ENCODE measurements at places on chromosomes 7 and 10.

GRCh38 chr10:100201549-100201948 is 15.7 kb upstream of the ERLIN1 start:
- no peak for DNase-seq

DNA sequence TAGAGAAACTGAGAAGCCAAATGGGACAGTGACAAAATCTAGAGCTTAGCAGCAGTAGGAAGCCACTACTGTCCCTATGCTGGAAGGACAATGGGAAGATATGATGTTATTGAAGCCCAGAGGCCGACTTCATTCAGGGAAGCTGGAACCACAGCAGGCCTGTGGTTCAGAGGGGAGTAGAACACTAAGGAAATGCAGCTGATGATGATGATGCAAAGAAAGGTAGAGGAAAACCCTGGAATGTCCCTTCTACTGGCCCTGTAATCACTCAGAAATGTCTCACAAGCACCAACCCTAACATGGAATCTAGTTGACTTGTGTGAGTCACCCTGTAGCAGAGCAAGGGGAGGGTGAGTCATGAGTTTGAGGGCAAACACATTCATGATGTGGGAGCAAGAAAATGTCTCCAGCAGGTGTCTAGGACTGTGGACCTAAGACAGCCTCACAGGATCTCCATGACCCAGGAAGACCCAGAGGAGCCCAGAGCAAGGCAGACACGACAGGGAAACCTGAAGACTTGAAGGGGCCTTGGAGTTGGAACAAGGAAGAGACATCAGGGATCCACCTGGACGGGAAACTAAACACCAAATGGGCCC is 37.0 kb upstream of the LRRC17 start:
- DNase-seq, result no peak

DNA sequence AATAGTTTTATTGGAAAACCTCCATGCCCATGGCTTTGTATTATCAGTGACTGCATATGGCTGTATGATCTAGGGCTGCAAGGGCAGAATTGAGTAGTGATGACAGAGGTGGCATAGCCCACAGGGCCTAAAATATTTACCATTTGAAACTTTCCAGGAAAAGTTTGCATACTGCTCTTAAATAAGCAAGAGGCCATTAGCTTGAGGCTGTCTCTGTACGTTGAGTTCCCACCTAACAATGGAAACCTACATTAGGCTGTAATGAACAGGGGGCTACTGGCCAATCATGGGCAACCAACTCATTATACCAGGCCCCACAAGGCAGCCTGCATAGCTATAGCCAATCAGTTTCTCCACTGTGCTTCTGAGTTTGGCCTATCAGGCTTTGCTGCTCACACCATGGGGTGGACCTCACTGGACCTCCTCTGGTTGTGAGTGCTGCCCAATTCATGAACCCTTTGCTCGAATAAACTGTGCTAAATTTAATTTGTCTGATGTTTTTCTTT is 673 bp upstream of the ST8SIA6 start:
- no peak for DNase-seq

DNA sequence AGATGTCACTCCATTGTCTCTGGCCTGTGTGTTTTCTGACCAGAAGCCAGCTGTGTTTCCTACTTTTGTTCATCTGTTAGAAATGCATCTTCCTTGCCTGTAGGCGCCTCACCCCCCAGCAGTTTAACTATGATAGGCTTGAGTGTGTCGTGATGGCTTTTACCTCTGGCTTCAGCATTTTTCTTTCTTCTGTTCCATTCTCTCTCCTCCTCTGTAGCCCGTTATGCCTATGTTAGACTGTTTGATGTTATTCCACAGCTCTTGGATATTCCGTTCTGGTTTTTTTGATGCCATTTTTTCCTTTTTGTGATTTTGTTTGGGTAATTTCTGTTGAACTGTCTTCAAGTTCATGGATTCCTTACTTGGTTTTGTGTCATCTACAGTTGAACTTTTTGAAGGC is 17.9 kb downstream of the MMP21 start:
- DNase-seq, result no peak

DNA sequence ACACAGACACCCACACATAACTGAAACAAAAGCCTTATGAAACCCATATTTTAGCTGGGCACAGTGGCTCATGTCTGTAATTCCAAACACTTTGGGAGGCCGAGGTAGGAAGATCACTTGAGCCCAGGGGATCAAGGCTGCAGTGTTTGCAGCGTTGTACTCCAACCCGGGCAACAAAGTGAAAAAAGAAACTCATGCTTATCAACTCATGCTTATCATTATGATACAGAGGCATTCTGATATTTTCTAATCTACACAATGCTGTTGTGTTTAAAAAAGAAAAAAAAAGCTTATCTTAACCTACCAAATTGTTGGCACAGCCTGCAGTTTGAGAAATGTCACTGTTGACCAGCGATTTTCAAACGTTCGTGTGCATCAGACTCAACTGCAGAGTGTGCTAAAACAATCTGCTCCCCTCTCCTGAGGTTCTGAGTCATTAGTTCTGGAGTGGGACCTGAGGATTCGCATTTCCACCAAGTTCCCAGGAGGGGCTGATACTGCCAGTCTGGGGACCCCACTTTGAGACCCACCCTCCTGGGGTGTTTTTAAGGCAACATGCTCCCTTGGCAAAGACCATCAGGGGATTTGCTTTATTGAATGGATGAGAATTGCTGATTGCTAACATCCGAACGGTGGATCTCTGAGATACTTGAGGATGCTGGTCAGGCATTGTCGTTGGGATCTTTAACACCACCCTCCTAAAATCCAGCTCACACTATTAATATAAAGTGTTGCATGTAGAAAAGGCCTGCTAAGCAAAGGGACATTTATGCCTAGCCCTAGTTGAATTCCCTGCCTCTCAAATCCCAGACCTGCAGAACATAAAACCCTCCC is 16.2 kb downstream of the CHST3 start:
- no peak for DNase-seq

DNA sequence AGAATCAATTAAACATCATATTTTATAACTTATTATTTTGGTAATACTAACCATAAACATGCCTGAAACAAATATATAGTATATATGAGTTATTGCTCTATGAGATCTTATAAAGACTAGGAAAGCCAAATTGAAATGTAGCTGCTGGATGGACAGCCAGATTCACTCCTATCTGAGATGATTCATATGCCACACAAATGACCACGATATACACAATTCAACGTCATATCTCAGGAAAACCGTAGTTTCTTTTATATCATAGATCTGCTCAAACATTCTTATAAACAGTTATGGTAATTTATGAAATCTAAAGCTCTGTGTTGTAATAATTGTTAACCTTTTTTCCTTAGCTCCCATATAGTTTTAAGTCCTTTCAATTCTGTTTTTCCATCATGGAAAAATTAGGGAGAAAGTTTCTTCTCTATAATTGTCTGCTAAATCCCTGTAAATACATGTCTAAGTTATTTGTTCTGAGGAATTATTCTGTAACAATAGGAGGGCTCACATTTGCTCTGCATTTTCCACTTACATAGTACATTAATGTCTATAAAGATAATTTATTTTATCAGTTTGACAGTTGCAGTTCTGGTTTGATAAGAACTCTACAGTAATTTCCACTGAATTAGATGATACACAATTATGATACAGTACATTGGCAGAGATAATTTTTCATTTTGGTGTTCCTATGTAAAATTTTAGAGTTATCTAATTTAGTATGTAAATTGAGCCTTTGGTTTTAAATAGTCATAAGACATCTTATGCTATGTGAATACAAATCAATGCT is 42.7 kb downstream of the GNAT3 start:
- no peak for DNase-seq

DNA sequence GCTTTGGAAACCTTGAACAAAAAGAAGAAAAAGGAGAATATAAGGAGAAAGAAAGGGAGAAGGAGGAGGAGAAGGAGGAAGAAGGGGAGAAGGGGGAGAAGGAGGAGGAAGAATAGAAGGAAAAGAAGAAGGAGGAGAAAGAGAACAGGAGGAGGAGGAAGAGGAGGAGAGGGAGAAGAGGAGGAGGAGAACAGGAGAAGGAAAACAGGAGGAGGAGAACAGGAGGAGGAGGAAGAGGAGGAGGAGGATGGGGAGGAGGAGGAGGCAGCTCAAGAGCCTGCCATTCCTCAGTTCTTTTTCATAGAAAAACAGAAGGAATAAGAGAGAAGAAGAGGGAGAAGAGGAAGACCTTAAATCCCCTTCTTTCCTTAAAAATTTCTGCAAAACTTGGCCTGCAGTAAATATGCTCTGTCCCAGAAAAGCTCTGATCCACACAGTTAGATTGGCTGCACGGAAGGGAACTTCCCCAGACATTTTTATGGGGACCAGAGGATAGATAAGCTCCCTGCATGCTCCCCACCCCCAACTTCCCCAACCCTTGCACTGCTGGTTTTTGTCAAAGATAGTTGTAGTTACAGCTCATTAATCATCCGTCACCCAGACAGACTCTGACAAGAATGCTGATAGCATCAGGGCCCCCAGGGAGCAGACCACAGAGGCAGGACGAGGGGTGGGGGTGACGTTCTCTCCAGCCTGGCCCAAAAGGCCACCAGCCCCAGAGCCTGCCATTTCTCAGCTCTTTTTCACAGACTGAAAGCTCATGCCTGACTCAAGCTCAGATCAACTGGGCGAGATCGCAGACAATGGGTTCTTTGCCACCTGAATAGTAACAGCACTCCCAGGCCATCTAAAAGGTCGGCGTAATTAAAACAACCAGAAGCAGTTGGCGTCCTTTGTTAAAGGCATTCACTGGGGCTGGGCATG is 34.5 kb upstream of the LYZL1 start:
- DNase-seq, result peak; percentile 59

DNA sequence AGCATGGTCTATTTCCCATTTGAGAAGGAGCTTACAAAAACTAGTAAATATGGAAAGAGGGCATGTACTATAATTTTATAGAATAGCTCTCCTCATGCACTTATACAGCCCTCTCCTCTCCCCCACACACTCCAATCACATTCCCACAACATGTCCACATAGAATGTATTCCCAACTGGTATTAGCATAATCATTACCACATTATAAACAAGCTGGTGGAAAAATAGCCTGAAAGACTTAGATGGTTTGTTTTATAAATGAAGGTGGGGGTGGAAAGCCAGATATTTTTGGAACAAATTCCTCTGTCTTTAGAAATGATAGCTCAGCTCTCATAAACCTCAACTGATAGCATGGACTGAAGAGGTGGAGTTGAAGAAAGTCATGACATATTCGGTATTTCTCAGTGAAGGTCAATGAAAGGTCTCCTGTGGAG is 410.1 kb downstream of the SUGCT start:
- no peak for DNase-seq

- DNase-seq, result no peak
These were observed 78.1 kb downstream of the PRKCQ start for GRCh38 chr10:6501931-6502330.

- DNase-seq, result no peak
These were observed 494 bp upstream of the HERC4 start for GRCh38 chr10:68075550-68076004.

DNA sequence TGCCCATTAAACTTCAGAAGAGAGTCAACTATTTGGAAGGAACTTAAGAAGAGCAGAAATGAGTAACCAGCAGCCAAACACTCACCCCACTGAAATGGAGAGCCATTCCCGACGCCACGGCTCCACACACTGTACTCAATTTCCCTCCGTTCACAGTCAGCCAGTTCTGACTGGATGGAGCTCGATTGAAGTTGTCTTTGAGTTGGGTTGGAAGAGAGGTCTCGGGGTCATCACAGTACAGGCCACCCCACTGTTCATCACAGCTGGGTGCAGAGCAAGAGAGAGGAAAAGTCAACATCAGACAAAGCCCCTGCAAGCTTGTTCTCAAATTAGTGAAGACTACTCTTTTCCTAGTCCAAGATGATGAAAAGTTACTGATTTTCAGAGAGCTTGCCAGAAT is 75.9 kb upstream of the SLC26A5 start:
- DNase-seq, result peak; percentile 49

- DNase-seq, result no peak
These were observed 28.4 kb upstream of the CBLL1 start for GRCh38 chr7:107715531-107715930.

GRCh38 chr10:58771863-58772262 is 259.2 kb downstream of the BICC1 start:
- DNase-seq, result no peak

- DNase-seq, result no peak
These were observed 128.2 kb upstream of the IMMP2L start for GRCh38 chr7:111690364-111691111.

GRCh38 chr7:24422441-24423010 is 138.5 kb downstream of the NPY start:
- no peak for DNase-seq

- DNase-seq, result no peak
These were observed 127.7 kb downstream of the CDK14 start for GRCh38 chr7:90723866-90724265.

DNA sequence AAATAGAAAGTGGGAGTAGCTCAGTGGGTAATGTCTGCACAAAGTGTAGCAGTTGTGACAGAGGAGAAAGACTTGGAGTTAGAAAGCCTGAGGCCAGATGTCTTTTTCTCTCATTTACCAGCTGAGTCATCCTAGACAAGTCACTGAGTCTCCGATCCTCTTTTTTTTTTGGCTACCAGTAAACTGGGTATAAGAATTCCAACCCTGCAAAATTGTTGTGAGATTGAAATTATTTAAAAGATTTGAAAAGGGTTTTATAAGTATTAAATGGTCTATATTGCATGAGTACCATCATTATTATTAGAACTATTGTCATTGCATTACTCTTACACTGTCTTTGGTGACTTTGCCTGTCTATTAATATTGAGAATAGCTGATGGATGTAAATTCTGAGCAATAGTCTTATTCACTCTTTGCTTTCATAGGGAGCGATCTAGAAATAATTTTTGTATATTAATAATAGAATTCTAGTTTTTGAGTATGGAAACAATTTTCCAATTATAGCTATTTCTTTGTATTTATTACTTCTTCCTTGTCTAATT is 74.0 kb downstream of the ARID5B start:
- no peak for DNase-seq

DNA sequence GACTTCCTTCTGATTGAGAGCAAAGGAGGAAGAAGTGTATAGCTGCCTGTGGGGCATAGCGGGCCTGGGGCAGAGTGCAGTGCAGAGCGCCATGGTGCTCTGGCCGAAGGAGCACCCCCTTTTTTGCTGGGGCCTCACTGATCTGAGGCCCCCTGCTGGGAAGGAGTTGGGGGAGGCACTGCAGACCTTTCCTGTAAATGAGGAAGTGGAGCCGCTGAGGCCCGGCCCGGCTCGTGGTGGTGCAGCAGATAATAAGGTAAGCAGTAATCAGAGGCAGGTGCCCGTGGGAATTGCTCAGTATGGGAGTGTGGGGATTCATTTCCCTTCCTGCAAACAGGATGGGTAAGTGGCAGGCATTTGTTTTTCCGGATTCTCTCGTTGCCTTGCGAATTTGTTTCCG is 373.7 kb upstream of the MKI67 start:
- DNase-seq, result no peak

GRCh38 chr10:36351159-36351558 is 709.1 kb upstream of the FZD8 start:
- DNase-seq, result no peak

GRCh38 chr7:158834878-158835784 is 5.8 kb upstream of the ESYT2 start:
- DNase-seq, result no peak

GRCh38 chr7:156071612-156072011 is 259.3 kb upstream of the SHH start:
- DNase-seq, result no peak
